ENCODE measurements at places on chromosomes 7 and 10.

GRCh38 chr10:55224007-55224781 lies 423.2 kb upstream of the PCDH15 start:
- no peak for DNase-seq

- DNase-seq, result no peak
Observed at GRCh38 chr7:147584771-147585193, 1005.8 kb upstream of the C7orf33 start.

GRCh38 chr7:47371733-47372368 lies 210.1 kb downstream of the TNS3 start:
- DNase-seq, result peak; percentile 95

DNA sequence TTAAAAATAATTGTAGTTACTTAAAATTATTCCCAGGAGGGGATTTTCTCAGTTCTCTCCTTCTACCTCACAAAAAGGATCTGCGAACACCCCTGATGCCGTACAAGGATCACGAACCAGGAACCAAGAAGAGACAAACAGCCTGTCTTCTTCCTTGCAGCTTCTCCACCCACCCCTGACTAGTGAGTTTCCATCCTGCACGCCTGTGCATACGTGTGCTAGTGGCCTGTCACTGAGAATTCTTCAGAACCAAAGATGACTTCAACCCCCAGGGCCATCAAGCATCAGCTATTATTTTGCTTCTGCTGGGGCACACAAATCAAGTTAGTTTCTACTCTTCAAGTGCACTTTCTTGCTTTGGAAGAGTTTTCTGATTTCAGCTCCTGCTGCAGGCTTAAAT lies 175.5 kb upstream of the KLF6 start:
- DNase-seq, result no peak

- DNase-seq, result no peak
Observed at GRCh38 chr10:81520688-81521087, 354.3 kb upstream of the NRG3 start.

DNA sequence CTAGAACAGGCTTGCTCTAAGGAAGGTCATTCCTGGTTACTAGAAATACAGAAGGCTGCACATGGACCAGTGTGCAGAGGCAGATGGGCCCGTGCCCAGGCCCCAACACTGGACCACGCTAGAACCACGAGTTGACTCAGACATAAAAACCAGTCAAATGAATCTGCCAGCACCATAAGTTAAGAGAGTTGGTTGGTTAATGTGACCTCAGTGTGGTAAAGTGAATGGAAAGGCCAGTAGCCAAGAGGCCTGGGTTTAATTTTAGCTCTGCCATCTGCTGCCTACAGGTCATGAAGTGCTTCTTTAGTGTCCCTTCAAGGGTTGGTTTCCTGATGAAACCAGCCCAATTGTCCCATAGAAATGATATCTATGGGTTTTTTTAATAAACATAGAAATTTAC lies 329.6 kb upstream of the NRP1 start:
- no peak for DNase-seq

GRCh38 chr10:126156012-126156411 lies 232.3 kb downstream of the ADAM12 start:
- no peak for DNase-seq

DNA sequence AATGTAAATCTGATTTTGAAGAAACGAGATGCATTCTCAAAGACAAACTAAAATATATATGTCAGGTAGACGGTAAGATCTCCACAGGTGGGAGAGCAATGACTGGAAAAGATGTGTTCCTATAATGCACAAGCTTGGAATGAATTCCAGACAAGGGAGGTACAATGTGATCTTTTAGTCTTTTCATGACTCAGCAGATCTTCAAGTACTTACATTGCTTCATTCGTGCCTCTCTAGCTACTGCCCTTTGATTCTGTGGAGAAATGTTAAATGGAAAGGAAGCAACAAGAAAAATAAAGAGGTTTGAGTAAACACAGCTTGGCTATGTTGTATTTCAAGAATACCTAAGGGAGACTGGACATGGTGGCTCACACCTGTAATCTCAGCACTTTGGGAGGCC lies 106.6 kb downstream of the GAD2 start:
- DNase-seq, result no peak

DNA sequence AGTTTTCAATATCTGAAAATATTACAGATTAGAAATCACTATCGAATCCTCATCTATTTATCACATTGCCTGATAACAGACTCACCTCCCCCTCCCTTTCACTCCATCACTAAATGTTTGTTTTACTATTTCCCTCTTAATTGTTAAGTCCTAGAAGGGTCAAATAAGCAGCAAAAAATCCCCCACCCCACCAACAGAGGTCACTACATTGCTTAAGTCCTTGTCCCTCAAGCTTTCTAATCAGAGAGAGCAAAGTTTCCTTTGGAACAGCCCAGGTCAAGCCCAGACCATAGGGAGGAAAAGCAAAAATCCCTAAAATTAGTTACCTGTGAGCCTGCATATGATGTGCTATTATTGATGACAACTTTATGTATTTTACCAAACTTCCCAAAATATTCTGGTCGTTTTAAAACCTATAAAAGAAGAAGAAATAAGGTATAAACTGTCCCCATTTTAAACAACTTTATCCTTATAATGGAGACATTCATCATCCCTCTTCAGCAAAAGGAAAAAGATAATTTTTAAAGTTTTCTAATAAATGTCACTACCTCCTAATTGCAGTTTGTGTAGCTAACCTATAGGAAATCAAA lies 95.0 kb downstream of the CNOT4 start:
- DNase-seq, result peak; percentile 33

DNA sequence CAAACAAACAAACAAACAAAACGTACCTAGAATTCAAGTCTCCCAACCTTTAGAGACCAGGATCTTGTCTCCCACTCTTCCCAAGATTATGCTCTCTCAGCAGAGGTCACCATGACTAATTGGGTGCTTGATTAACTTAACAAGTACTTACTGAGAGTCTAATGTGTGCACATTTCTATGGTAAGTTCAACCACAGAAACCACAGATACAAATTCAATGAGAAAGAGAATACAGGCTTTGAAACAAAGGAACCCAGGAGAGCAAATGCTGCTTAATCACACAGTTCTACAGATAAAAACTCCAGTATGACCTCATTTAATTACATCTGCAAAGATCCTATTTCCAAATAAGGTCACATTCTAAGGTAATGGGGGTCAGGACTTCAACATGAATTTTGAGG lies 142.8 kb downstream of the DNAJC1 start:
- DNase-seq, result no peak

DNA sequence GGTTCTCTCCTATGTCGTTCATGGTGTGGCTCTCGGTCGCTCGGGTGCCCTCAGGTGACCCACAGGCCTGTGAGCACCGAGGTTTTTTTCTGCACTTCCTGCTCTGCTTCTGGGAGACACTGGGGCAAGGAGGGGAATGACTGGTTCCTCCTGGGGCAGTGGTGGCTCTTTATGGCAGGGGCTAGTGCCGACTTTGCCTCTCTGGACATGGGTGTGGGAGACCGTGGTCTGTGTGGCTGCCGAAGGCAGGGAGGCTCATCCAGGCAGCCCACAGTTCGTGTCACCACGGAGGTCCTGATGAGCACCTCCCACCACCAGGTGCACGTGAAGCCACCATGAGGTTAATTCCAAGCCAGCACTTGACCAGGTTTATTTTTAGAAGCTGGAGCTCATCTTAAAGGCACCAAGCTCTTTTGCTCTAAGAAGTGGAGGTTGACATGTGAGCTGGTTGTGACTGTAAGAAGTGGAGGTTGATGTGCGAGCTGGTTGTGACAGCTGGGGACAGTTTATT lies 24.7 kb upstream of the DPYSL4 start:
- DNase-seq, result no peak

DNA sequence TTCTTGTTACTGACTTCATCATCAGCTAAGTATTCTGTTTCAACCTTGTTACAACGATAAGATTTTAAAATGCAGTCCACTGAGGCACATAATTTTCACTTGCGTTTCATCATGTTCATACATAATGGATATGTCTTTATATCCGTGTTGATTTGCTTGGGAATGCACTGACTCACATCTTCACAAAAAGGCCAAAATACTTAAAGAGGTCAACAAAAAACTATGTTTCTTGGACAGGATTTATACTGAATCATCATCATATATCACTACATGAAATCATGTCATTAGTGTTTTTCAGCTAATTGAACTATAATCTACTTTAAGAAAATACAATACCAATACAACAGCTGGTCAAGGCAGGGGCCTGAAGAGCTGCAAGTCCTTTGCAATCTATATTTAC lies 324.5 kb upstream of the KLF6 start:
- DNase-seq, result no peak

- peak; percentile 38 for DNase-seq
Observed at GRCh38 chr10:10794791-10795191, 222.9 kb upstream of the CELF2 start.

- no peak for DNase-seq
Observed at GRCh38 chr7:21013765-21014539, 227.3 kb upstream of the SP8 start.

- DNase-seq, result peak; percentile 66
Observed at GRCh38 chr10:26365681-26366358, 72.3 kb upstream of the APBB1IP start.

GRCh38 chr10:26970667-26971066 lies 109.9 kb upstream of the ABI1 start:
- DNase-seq, result no peak

DNA sequence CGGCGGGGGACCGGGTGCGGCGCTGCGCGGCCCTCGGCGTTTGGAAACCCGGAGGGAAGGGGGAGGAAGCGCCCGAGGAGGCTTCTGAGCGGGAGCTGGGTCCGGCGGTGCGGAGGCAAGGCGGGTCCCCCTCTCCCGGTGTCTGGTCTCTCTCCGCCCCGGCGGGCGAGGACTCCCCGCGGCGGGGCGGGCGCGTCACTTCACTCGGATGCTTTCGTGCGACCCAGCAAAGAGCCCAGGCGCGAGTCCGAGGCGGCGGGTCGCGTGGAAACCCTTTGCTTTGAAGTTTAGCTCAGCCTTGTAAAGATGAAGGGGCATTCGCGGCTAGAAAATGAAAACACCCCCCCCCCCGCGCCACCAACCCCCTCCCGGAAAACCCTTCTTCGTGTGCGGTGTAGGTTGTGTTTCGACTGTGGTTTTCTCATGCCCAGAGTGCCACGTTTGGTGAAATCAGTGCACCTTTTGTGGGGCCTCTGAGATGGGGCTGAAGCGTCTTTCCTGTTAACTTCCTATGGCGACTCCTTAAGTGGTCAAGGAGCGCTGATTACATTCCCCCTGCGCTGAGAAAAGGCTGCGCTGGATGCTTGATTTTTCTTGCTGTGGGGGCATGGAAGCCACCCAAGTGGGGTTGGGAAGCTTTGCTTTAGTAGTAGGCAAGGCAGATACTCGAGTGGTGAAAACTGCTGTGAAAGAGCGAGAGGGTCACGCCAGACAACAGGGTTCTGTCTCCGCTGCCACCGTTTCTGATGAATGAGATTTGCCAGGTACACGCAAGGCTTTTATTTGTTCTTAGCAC lies 876 bp downstream of the GNAI1 start:
- peak; percentile 42 for DNase-seq

GRCh38 chr7:151079199-151079910 lies 1.3 kb downstream of the FASTK start:
- no peak for DNase-seq

GRCh38 chr7:20079080-20079479 lies 138.1 kb downstream of the MACC1 start:
- DNase-seq, result no peak

- DNase-seq, result no peak
Observed at GRCh38 chr10:71538608-71539260, 142.0 kb downstream of the CDH23 start.

GRCh38 chr7:40709062-40709964 lies 574.5 kb downstream of the SUGCT start:
- DNase-seq, result no peak

Data from LoVo (cell line).